ENCODE measurements at places on chromosomes 7 and 10. TPM values are rescaled to one million over a fixed set of nuclear protein-coding genes. Genes with fewer than 3 reads are reported as not detected.

The TMEM225B gene
- 0.85 TPM for total RNA-seq

The CLDN12 gene
- 62.6 TPM for total RNA-seq

The SLC26A5 gene
- total RNA-seq = not detected

The STK32C gene
- 6.8 TPM for total RNA-seq

The CLRN3 gene
- total RNA-seq = not detected

The HMX3 gene
- total RNA-seq = not detected

The FKBP9 gene
- total RNA-seq = 179 TPM

The PPP1R9A gene
- total RNA-seq = 0.56 TPM

The SPDYE9 gene
- total RNA-seq = not detected

The FGFR2 gene
- 0.19 TPM for total RNA-seq

The NXPH1 gene
- not detected for total RNA-seq

The ZMIZ2 gene
- total RNA-seq = 11.0 TPM

The ATP6V1F gene
- 87.6 TPM for total RNA-seq

The SCIN gene
- 0.56 TPM for total RNA-seq

The SMO gene
- 4.8 TPM for total RNA-seq

The ITIH5 gene
- 1.4 TPM for total RNA-seq
